Tibial artery (tissue), 4 donors: ENCODE measurements at places on chromosomes 12 and 14.

DNA sequence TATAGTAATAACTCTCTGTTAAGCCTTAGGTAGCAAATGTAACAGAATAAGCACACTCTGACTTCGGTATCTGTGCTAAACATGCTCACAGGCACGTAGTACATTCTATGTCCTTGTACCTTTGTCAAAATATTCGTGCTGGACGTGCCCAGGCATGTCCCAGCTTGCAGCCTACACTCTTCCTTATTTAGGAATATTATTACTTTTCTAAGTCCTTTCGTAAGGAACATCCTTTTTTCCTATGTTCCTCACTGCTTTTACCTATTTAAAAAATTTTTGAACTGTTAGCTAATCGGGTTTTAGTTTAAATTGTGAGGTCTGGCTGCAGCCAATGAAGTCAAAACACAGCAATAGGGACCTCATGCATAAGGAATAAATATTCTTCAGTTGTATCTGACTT lies 24.1 kb upstream of the UBC start:
- DNase-seq = no peak

DNA sequence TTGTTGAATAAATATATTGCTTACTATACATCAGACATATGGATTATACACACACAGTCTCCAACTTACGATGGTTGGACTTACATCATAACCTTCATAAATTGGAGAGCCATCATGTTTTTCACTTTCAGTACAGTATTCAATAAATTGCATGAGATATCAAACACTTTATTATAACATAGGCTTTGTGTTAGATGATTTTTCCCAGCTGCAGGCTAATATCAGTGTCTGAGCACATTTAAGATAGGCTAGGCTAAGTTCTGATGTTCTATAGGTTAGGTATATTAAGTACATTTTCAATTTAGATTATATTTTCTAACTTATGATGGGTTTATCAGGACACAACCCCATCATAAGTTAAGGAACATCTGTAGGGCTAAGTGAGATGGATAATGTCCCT lies 17.9 kb upstream of the KRR1 start:
- no peak for DNase-seq

GRCh38 chr12:124469193-124469888 lies 98.1 kb downstream of the NCOR2 start:
- no peak for DNase-seq

GRCh38 chr14:69572030-69572840 lies 2.4 kb downstream of the CCDC177 start:
- no peak for DNase-seq

GRCh38 chr14:51783765-51784164 lies 76.6 kb upstream of the GNG2 start:
- no peak for DNase-seq

GRCh38 chr12:27965411-27965810 lies 7.1 kb downstream of the PTHLH start:
- DNase-seq = no peak

- DNase-seq = no peak
Measured at GRCh38 chr12:99334285-99335056, 313.1 kb upstream of the GARIN6 start.

DNA sequence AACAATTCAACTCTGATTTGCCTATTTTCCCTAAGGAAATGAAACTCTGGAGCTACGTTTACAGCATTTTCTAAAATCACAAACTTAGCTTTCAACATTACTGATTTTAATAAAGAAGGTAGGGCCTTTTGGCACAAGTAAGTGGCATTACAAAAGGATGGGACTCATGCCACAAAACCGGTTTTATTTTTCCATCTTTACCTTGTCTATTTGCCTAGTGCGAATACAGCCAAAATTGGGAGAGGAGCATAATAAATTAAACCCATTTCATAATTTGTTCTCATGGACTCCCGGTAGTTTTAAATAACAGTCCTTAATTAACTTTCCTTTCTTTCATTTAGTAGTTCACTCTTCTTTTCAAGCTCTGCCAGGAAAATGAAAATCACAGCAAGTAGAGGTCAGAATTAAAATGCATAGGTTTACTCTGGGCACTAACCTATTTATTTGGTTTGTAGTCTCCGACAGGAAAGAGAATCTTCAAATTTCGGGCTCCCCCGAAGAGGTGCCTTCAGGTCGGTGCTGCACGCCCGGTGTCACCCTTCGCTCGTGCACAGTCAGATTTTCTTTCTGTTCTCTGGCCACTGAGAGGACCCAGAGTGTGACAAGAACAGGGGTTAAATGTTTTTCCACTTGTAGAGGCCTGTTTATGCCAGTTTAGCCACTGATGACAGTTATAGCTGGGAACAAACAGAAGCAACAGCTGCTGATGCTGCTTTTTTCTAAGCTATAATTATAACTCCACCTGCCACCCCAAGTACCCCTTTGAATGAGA lies at the start of gene BEST3:
Gene BEST3, minus strand, starts transcription at position 535 of the 772 bp plus-strand sequence. CDS start 1,505 bp downstream, outside the sequence.
- DNase-seq = no peak

DNA sequence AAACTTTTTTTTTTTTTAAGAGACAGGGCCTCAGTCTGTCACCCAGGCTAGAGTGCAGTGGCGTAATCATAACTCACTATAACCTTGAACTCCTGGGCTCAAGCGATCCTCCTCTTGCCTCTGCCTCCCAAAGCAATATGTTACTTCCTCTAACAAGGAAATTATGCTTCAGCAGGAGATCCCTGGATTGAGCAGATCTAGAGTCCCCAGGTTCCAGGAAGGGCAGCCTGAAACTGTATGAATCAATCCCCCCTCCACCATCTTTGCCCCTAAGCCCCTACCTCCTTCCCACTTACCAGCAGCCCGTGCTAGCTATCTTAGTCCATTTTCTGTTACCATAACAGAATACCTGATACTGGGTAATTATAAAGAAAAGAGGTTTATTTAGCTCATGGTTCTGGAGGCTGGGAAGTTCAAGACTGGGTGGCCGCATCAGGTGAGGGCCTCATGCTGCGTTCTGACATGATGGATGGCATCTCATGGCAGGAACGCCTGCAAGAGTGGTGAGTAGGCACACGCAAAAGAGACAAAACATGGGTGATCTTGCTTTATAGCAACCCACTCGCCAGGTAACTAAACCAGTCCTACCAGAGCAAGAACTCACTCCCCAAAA lies 5.0 kb downstream of the TAMALIN start:
- DNase-seq = no peak

GRCh38 chr12:82574191-82574590 lies 112.5 kb upstream of the TMTC2 start:
- no peak for DNase-seq

DNA sequence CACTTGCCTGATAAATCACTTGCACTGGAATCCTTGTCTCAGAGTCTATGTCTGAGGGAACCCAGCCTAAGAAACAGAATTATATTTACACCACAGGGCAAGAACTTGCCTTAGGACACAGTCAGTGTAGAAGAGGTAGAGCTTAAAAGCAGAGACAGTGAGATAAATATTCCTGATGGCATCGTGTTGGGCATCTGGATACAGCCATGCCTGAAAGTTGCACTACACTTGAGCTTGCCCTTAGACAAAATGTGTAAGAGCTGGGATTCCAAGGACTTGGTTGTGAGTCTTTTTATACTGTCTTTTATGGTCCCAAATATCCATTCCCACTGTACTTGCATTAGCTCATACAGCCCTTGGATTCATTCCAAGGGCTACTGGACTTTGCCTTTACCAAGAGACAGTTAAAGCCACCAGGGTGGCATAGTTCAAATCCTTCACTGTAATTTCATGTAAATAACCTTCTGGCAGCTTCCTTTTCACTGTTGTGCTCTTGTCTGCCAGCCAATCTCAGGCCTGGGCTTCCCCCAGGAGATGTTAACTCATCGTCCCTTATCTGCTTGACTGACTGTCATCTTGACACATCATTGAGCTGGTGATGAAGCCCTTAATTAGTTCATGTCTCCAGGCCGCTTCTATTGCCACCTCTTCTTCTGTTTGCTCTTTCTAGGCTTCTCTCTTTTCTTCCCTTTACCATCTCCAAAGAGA lies 577.9 kb upstream of the TBX3 start:
- DNase-seq = no peak

- no peak for DNase-seq
Measured at GRCh38 chr14:95173518-95173917, 16.2 kb upstream of the DICER1 start.

DNA sequence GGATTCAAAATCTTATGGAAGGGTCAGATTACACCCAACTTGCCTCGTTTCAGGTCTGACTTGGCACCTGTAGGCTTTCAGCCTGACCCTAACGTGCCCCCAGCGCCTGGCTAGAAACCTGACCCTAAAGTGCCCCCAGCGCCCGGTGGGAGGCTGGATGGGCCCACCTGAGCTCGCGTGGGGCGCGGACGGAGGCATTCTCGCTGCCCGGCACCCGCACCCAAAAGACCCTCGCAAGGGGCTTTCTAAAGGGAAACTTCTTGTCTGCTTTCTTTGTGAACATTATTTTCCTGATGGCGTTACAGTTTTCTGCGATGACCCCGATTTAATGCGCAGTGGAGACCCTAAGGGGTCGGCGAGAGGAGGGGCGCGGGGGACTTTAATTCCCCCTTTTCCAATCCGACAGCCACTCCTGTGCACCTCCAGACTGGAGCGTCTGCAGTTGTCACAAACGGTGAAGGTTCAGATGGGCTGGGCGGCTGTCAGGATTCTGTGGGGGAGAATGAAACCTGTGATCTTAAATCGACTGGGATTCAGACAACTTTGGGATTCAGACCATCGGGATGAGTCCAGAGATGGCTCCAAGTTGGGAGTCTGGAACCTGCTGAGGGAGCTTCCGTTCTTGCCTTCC lies 751 bp upstream of the HRK start:
- DNase-seq = no peak

- no peak for DNase-seq
Measured at GRCh38 chr14:102902086-102902485, 20.4 kb upstream of the AMN start.

- DNase-seq = no peak
Measured at GRCh38 chr12:116880213-116880816, 926 bp downstream of the HRK start.

GRCh38 chr14:95674613-95675012 lies 11.6 kb upstream of the TCL1B start:
- no peak for DNase-seq

GRCh38 chr14:105143451-105144025 lies 25.0 kb downstream of the JAG2 start:
- DNase-seq = peak; percentile 5

DNA sequence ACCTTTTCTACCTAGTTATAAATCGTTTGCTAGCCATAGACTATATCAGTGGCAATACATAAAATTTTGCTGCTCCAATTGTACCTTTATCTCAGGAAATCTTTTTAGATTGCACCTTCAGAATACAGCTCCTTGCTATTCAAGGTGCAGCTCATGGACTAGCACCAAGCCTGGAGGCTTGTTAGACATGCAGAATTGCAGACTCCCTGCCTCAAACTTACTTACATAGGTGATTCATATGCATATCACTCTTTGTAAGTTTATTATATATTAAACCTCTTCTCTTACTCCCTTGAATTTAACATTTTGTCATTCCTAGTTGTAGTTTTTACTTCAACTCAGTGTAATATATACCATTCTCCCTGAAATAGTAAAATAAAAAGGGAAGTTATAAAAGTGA lies 195.4 kb upstream of the PDZRN4 start:
- DNase-seq = no peak

DNA sequence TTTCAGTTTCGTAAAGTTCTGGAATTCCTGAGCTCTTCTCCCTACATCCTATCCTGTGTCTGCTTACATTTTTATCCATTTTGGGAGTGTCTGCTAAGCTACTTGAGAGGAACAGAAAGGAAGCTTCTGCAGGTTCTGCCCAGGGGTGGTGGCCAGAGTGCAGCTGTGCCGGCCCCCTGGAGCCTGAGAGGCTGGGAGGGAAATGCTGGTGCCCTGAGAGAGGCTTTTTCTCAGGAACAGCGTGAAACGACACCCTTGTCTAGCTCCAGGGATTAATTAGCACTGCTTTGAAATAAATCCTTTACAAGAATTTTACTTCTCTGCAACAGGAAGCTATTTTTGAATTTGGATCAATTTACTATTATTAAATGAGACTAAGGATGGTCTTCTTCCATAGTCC lies 165.4 kb downstream of the SLC15A5 start:
- no peak for DNase-seq

- no peak for DNase-seq
Measured at GRCh38 chr12:132279184-132279889, 50.1 kb downstream of the GALNT9 start.

GRCh38 chr12:94305130-94305957 lies 154.3 kb downstream of the CEP83 start:
- DNase-seq = no peak

GRCh38 chr14:90355540-90356518 lies 24.1 kb upstream of the NRDE2 start:
- no peak for DNase-seq

- no peak for DNase-seq
Measured at GRCh38 chr12:23686095-23686494, 263.4 kb downstream of the SOX5 start.

GRCh38 chr12:104494793-104495158 lies 38.0 kb downstream of the CHST11 start:
- DNase-seq = no peak

DNA sequence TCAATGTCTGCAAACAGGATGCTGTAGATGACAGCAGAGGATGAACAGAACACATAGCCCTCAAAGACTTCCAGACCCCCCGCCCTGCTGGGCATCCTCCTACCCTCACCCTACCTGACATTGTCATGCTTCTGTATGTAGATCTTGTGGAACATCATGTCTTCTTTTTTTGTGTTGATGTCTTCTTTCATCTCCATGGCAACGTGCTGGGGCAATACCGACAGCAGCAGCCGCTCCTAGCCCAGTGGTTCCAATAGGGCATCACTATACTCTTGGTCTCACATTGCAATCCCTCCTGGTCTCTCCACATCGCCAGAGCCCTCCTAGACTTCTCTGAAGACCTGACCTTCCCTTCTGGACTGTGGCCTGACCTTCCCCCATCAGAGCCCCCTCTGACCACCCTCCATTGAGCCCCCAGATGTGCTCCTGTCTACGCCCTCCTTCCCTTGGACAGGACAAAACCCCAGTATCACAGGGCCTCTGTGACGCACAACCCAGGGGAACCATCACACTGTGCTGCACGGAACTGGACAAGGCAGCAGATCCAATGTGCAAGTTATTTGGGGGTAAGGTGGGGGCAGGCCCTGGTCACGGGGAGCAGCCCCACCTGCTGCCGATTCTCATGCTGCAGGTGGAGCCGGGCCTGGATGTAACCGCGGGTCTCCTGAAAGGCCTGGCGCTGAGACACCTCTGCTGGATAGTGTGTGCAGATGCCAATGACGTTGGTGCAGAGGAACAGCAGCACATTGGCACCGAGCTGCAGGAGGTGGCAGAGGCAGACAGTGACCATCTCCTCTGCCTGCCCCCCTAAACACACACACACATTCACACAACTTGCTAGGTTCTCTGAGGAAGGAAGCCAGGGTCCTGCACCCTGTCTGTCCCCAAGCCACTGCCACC lies 11.1 kb downstream of the ADCY6 start:
- DNase-seq = no peak

DNA sequence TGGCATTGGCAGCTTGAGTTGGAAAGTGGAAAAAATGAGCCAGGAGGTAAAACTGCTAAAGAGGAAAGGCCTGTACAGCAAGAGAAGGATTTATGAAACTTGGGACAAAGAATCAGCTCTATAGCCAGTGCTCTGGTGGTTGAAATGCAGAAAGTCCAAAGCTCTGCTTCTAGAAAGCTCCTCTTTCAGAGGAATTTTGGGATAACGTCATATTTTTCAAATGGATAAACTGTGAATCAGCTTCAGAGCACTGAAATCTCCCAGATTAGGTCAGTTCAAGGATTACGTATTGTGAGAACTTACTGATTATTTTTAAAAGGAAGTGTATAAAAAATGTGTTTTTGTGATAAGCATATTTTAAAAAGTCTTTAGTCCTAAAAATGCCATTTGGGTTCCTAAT lies 203.1 kb upstream of the CNOT2 start:
- DNase-seq = no peak

- no peak for DNase-seq
Measured at GRCh38 chr12:23472329-23472971, 477.0 kb downstream of the SOX5 start.
